Amniotic stem cell (primary cell): ENCODE measurements at places on chromosomes 16 and 17.

GRCh38 chr16:54928411-54929089, 2.1 kb upstream of the IRX5 start:
- peak; percentile 65 for DNase-seq

- no peak for DNase-seq
Measured at GRCh38 chr17:79461041-79461440, 149.8 kb downstream of the RBFOX3 start.

DNA sequence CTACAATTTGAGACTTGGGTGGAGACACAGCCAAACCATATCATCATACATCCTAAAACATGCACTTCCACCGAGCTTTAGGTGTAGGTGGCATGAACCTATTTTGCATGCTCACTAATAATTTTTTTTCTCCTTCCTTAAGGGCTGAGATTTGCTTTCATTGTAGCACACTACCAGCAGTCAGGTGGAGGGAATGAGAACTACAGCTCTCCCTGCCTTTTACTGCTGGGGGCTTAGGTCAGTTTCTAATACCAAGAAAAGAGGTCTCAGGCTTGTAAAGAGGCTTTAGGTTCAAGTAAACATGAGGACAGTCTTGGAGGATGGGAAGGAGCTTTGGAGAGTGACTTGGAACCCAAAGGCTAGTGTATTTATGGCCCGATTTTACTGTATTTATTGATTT, 22.0 kb downstream of the CFAP20 start:
- no peak for DNase-seq

GRCh38 chr17:70098030-70098429, 23.0 kb downstream of the KCNJ16 start:
- DNase-seq, result no peak

DNA sequence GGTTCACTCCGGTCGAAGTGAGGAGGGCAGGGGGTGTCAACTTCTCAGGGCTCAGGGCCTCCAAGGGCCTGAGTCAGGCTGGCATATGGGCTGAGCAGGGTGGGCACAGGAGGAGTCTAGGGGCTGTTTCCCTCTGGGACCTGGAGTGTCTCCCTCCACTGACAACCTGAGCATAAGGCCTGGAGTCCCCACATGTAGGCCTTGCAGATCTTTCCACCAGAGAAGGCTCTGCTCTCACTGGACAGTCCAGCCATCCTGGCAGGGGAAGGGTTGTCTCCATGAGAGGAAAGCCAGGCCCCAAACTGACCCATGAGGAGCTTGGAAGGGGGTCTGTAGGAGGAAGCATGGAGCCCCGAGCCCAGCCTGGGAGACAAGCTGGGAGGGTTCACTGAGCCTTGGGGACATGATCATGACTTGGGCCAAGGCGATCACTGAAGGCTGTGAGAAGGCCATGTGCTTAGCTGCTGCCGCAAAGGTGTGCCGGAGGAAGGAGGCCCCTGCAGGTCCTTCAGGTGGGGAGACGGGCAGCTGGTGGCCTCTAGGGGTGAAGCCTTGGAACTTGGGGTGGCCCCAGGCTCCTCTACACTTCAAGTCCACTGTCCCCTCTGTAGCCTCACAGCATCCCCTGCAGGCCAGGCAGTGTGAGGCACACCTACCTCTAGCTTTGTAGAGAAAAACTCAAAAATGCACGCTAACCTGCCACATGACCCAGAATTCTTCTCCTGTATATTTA, 9.9 kb downstream of the CMTM2 start:
- no peak for DNase-seq

DNA sequence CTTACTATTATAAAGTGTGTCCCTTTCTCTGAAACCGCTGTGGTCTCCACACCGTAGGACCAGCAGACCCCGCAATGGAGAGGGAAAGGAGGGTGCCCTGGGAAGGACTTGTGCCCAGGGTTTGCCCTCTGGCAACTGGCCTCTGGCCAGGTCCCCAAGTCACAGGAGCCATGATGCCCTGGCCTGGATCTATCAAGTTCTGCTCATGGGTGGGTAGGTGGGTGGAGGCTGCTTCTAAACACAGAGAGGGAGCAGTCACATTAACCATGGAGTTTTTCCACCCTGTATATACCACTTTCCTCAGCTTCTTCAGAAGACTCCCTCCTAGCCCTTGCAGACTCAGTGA, 9.4 kb upstream of the NEUROD2 start:
- no peak for DNase-seq

GRCh38 chr17:66340720-66341119, 38.3 kb downstream of the PRKCA start:
- DNase-seq, result no peak
